Body of pancreas (tissue), 4 donors: ENCODE measurements at places on chromosomes 16 and 17. TPM values are rescaled to one million over a fixed set of nuclear protein-coding genes. Genes with fewer than 3 reads are reported as not detected.
A peak's percentile ranks its signal among the peaks of the same experiment; 100 is the strongest.

DNA sequence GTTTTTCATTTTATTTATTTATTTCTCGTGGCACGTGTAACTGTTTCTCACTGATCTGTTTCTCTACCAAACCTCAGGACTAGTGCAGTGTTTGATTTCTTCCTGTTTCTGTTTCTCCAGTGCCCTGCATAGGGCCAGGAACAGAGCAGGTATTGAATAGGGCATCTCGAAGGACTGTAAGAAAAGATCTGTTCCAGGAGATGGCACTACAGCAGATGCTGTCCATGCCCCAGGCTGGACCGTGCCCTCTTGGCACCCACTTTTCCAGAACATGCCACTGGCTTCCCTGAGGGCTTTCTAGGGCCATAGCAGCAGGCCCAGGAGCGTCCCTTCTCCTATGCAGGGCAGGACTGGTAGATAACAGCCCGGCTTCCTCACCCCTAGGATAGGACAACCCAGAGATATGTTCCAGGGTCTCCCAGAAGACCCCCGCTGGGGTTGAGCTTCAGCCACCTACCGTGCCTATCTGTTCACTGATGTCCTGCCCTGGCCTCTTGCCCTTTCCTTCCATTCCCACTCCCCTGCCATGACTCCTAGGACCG lies 4.4 kb downstream of the SNX20 start:
- no peak for DNase-seq

- DNase-seq, result peak; percentile 46
Measured at GRCh38 chr17:64133546-64134215, 3.7 kb upstream of the ERN1 start.

- no peak for DNase-seq
Measured at GRCh38 chr17:69067274-69068047, 6.7 kb upstream of the ABCA9 start.

DNA sequence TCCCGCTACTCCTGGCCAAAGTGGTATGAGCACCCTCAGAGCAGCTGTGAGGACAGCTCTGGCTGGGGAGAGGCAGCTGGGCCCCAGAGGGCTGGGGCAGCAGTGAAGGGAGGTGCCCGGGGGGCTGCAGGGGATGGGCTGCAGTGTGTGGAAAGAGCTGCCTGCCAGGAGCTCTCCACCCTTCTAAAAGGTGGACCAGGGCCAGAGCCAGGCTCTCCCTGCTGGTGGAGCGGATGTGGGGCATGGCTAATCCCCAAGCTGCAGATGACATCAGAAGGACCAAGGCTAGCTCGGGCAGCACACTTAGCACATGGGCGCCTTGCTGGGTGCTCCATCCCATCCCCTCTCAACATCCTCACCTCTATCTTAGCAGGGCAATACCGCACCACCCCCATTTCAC lies 103.1 kb downstream of the SDK2 start:
- no peak for DNase-seq

- no peak for DNase-seq
Measured at GRCh38 chr16:50724306-50724705, 17.6 kb upstream of the CYLD start.

GRCh38 chr16:20089246-20089965 lies 15.7 kb upstream of the GPR139 start:
- no peak for DNase-seq

DNA sequence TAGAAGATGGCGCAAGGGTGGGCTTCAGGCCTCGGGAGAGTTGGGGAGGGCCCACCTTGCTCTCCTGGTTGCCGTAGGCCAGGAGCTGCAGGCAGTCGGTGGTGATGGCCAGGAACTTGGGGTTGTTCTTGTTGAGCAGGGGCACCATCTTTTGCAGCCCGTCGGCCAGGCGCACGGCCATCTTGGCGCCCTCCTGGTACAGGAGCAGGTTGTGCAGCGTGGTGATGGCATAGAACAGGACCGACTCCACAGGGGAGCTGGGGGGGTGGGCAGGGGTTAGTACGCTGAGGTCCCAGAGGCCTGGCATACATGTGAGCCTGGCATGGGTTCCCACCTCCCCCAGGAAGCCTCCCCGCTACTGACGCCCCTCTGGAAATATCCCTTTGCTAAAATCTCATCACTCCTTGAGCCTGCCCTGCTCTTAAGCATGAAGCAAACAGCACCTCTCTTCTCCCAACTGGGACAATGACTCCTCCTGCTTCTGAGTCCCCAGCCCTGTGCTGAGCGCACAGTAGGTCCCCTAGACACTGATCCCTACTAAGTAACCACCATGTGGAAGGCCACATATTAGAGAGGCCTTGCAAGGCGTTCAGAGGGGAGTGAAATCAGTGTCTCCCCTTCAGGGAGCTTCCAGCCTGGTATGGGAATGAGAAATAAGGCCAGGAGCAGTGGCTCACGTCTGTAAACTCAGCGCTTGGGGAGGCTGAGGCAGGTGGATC lies 19.0 kb downstream of the JUP start:
- DNase-seq, result no peak

DNA sequence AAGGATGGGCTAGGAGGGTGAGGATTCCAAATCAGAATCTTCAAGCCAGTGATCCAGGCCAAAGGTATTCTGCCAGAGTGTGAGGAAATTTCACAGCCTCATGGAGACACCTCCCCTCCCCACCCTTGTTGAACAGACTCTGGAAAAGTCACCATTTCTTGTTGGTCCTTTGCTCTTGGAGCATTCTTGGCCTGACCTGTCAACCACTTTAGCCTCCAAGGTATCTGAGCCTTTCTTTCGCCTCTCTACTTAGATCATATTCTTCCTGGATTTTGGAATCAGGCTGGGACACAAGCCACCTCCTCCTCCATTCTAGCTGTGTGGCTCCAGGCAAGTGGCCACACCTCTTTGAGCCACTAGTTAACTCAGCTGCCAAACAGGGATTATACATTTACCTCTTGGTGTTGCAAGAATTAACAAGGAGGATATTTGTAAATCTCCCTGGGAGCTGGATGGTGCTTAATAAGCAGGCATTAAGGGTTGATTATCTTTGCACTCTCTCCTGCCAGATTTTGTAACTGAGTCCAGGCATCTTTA lies 193.5 kb downstream of the WWOX start:
- peak; percentile 38 for DNase-seq

DNA sequence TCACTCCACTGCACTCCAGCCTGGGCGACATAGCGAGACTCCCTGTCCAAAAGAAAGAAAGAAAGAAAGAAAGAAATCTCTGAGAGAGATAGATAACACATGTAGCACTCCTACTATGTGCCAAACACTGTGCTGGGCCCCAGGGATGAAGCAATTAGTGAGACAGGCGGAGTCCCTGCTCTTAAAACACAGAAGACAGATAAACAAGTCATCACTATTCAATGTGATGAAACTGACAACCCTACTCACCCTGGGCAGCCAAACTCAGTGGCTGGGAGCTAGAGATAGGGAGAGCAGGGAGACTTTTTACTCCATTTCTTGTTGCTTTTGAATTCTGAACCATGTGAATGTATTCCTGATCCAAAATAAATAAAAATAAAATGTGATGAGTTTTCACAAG lies 35.2 kb upstream of the GOSR2 start:
- DNase-seq, result no peak

- DNase-seq, result no peak
Measured at GRCh38 chr16:88943741-88944140, 33.3 kb downstream of the CBFA2T3 start.

DNA sequence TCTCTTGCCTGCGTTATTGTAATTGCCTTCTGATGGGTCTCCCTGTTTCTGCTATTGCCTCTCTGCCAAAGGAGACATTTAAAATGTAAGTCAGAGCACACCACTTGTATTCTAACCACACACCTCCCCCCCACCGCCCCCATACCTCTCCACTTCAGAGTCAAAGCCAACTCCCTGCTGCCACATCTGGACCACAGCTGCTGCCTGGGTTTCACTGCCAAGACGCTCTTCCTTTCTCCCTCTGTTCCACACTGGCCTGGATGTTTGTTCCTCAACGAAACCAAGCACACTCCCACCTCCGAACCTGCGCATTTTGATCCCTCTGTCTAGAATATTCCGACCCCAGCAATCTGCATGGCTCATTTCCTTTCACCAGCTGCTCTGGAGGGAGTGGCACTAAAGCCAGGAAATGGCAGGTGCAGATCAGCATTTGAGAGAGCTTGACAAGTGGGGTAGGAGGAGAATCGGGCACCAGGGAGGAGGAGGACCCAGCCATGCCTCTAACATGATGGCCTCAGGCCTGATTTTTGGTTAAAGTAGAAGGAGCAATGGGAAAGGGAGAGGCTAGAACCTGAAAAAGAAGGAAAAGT lies 92.4 kb upstream of the HS3ST2 start:
- no peak for DNase-seq

DNA sequence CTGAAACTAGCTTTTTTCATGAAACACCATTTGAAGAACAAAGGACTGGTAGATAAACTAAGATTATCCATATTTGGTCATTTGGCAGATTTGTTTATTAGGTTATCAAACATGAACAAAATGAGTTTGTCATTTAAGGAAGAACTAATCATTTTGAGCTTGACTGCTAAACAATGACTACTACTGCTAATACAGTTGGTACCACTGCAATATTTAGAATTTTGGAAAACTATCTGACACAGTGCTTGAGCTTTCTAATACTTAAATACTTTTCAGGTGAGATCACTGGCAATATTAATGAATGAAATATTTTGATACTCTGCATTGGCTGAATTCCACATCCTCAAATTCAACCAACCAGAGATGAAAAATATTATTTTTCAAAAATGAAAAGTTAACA lies 47.2 kb downstream of the MED13 start:
- DNase-seq, result no peak

DNA sequence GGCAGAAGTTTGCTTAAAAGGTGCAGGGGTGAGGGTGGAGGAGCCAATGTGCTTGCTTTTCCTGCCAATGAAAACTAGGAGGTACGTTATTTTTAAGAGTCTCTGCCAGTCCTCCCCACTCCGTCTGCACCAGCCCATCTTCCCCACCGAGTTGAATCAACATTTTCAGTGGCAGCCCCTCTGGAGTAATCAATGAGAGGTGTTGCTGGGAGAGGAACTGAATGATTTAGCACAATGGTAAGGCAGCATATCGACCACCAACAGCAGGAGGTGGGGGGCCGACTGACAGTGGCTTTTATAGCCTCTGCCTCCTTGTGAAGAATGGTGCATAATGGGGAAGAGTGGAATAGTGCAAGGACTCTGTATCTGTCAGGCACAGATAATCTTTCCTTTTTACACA lies 1465.0 kb upstream of the GOT2 start:
- DNase-seq, result no peak

- no peak for DNase-seq
Measured at GRCh38 chr17:78081551-78081950, 47.0 kb downstream of the TMC6 start.

- no peak for DNase-seq
Measured at GRCh38 chr17:44872131-44872768, 24.6 kb downstream of the HIGD1B start.

DNA sequence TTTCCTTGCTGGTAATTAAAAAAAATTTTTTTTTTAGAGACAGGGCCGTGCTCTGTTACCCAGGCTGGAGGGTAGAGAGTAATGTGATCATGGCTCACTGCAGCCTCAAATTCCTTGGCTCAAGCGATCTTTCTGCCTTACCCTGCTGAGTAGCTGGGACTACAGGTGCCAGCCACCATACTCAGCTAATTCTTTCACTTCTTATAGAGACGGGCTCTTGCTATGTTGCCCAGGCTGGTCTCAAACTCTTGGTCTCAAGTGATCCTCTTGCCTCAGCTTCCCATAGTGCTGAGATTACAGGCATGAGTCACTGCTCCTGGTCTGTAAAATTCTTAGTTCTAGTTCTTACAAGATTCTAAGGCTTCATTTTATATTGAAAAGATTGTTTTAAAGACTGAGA lies 11.1 kb downstream of the SMIM36 start:
- no peak for DNase-seq

- no peak for DNase-seq
Measured at GRCh38 chr17:68205808-68206720, 41.8 kb upstream of the AMZ2 start.

Gene TNP2
- not detected for total RNA-seq

Gene RHBDL1
- 1.8 TPM for total RNA-seq

Gene CACNG3
- total RNA-seq, result not detected

Gene KRT32
- total RNA-seq, result not detected

Gene NPIPA8
- not detected for total RNA-seq

Gene HEATR9
- not detected for total RNA-seq

Gene WDR45B
- 49.3 TPM for total RNA-seq

Gene KRT34
- not detected for total RNA-seq
